ENCODE measurements at places on chromosomes 2 and 18.

GRCh38 chr2:55115761-55116597 lies 65.7 kb upstream of the RTN4 start:
- DNase-seq: no peak

- DNase-seq: no peak
Observed at GRCh38 chr2:173231465-173231864, 123.2 kb upstream of the CDCA7 start.

GRCh38 chr18:50836521-50836957 lies 16.7 kb upstream of the MRO start:
- no peak for DNase-seq

- no peak for DNase-seq
Observed at GRCh38 chr2:236691799-236692167, 122.2 kb downstream of the ACKR3 start.

DNA sequence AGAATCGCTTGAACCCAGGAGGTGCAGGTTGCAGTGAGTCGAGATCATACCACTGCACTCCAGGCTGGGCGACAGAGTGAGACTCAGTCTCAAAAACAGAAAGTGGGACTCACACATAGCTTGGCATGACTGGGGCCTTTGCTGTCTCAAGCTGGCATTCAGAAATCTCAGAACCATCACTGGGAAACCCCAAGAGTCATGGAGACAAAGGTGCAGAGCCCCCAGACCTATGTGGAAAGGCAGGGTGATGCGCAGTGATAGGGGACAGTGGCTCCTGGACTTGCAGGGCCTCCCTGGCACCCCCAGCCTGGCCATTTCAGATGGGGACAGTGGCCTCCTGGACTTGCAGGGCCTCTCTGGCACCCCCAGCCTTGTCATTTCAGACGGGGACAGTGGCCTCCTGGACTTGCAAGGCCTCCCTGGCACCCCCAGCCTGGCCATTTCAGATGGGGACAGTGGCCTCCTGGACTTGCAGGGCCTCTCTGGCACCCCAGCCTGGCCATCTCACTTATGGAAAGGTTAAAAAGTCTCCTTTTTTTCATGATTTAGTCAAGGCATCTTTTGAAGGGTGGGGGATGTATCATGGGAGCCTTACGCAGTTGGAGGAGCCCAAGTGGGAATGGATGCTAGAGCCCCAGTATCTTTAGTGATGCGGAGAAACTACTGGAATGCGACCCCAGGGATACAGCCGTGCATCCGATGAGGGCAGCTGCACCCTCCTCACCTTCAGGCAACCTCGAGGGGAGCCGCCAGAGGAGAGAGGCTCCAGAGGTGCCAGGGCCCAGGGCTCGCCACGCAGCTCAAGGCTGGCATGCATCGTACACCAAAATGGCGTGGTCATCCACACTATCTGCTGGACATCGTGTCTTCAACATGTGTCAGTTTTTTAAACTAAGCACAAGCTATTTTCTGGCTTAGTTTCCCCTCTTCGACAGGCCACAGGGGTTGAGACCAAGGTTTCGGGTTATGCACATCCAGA lies 30.5 kb downstream of the ZNF516 start:
- peak; percentile 33 for DNase-seq

GRCh38 chr18:10757946-10758345 lies 232.1 kb downstream of the NAPG start:
- no peak for DNase-seq

- no peak for DNase-seq
Observed at GRCh38 chr2:190469771-190470170, 61.6 kb downstream of the MFSD6 start.

DNA sequence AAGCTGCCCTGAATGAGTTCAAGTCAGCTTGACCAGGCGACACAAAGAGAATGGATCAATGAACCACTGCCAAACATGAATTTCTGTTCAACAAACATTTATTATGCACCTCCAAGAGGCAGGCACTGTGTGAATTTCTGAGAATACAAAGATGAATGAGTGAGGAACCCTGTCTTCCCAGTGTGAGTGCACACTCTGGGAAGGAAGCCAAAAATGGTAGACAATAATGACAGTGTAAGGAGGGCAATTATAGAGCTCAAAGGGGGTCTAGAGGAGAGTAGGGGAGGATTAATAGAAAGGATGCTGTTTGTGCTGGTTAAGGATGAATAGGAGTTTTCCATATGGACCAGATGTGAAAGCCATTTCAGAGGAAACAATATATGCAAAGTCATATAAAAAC lies 213.4 kb downstream of the DCC start:
- DNase-seq: no peak

GRCh38 chr2:84844141-84844540 lies 36.7 kb downstream of the TRABD2A start:
- DNase-seq: no peak

GRCh38 chr2:3587021-3587420 lies 7.9 kb upstream of the COLEC11 start:
- DNase-seq: no peak

DNA sequence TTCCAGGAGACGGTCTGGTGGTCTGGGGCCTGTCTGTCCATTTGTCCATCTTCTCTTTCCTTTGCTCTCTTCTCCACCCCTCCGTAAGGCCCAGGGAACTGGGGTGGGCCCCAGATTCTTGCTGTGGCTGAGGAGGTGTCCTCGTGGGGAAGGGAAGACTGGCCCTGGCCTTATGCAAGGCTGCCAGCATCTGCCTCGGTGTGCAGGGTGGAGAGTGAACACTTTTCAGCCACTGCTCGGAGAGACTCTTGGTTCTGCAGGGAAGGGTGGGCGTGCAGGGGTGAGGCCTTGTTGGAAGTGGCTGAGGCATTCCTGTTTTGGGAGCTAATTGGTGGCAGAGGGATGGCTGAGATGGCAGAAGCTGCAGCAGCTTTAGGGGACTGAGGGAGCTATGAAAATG lies 23.0 kb downstream of the EMX1 start:
- no peak for DNase-seq

DNA sequence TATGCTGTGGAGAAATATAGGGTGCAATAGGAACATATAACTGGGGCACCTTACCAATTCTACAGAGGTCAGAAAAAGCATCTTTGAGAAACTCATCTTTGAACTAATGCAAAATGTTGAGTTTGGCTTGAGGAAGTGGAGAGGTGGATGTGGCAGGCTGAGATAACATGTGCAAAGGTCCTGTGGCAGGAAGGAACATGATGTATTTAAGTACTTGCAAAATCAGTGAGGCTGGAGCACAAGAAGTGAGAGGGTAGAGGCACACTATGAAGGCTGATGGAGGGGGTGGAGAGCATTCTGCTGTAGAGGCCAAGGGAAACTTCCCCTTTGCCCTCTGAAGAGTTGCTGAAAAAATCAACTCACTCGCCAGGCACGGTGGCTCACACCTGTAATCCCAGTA lies 14.7 kb upstream of the RAB1A start:
- DNase-seq: no peak

All from aorta (tissue), 5 donors.